ENCODE measurements at places on chromosomes 3 and 15. TPM values are rescaled to one million over a fixed set of nuclear protein-coding genes. Genes with fewer than 3 reads are reported as not detected.

DNA sequence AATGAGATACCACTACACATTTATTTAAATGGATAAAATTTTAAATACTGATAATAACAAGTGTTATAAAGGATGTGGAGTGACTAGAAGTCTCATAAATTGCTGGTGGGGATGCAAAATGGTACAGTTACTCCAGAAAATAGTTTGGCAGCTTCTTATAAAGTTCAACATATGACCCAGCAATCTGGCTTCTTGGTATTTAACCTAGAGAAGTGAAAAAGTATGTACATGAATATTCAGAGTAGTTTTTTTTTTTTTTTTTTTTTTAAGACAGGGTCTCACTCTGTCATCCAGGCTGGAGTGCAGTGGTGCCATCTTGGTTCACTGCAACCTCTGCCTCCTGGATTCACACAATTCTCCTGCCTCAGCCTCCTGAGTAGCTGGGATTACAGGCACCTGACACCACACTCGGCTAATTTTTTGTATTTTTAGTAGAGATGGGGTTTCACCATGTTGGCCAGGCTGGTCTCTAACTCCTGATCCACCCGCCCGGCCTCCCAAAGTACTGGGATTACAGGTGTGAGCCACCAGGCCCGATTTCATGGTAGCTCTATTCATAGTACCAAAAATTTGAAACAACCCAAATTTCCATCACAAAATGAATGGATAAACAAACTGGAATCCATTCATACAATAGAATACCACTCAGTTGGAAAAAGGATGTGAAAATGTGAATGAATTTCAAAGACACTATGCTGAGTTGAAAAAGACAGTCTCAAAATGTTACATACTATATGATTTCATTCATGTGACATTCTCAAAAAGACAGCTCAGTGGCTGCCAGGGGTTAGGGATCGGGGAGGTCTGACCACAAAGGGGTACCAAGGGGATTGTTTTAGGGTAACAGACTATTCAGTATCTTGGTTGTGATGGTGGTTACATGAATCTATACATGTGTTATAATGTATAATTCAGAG lies 14.4 kb downstream of the RRP9 start:
- no peak for DNase-seq

DNA sequence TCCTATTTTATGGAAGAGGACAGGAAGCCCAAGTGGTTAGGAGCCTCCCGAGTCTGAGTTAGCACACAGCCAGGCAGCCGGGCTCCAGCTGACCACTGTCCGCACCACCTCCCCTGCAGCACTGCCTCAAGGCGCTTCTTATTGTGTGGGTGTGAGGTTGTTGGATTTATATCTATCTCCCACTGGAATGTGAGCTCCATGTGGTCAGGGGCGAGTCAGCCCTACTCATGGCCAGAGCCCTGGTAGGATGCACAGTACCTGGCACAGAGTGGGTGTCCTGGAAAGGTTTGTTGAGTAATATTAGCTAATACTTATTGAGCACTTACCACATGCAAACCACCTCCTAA lies 9.7 kb upstream of the FBLN2 start:
- peak; percentile 46 for DNase-seq

GRCh38 chr15:66611257-66612053 lies 45.7 kb upstream of the LCTL start:
- no peak for DNase-seq

- no peak for DNase-seq
Observed at GRCh38 chr3:29226706-29227105, 54.2 kb upstream of the RBMS3 start.

DNA sequence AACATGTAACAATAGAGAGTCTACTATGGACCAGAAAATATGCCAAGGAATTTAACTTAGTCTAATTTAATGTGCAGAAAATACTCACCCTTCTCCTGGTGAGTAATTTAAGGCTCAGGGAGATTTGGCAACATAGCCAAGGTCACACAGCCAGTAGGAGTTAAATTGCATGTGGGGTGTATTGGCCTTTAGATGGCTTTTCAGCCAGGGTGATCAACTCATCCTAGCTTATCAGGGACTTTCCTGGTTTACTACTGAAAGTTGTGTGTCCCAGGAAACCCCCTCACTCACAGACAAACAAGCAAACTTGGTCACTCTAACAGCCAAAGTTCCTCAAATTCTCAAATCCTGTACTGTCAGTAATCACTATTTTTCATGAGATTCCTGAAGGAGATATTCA lies 2.6 kb upstream of the SLC9A9 start:
- DNase-seq, result peak; percentile 51

GRCh38 chr3:188468662-188469061 lies 314.7 kb downstream of the LPP start:
- DNase-seq, result no peak

- DNase-seq, result no peak
Observed at GRCh38 chr3:43017593-43018195, 38.6 kb downstream of the GASK1A start.

- no peak for DNase-seq
Observed at GRCh38 chr15:74873756-74874424, 725 bp upstream of the SCAMP2 start.

- DNase-seq, result peak; percentile 34
Observed at GRCh38 chr3:75192146-75192616, 471.9 kb upstream of the FRG2C start.

DNA sequence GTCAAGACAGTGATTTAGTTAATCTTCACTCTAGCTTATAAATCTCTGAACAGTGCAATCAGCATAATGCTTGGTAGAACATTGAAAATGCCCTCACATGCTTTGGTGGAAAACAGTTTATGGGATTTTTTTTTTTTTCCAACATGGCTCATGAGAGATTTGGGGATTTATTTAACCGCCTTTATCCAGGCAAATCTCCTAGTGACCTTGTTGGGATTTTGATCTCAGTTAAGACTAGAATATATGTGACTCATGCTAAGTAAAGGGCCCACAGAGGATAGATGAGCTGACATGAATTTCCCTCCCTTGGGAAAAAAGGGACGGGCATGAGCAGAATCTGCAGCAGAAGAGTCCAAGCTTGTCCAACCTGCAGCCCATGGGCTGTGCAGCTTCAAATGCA lies 18.7 kb downstream of the LRTM1 start:
- no peak for DNase-seq

DNA sequence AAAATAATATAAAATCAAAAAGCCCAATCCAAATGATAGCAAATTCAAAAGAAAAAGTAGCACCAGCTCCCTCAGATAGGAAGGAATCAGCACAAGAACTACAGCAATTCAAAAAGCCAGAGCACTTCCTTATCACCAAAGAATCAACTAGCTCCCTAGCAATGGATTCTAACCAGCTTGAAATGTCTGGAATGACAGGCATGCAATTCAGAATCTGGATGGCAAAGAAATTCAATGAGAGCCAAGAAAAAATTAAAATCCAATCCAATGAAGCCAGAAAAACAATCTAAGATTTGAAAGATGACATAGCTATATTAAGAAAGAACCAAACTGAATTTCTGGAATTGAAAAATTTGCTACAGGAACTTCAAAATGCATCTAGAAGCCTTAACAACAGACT lies 1334.4 kb upstream of the ALCAM start:
- no peak for DNase-seq

GRCh38 chr15:77865106-77865610 lies 212.4 kb downstream of the TBC1D2B start:
- no peak for DNase-seq

- DNase-seq, result peak; percentile 21
Observed at GRCh38 chr3:105938101-105938500, 69.3 kb upstream of the CBLB start.

- no peak for DNase-seq
Observed at GRCh38 chr3:124597979-124598378, 132.3 kb upstream of the UMPS start.

GRCh38 chr3:126119976-126120375 lies 36.1 kb upstream of the SLC41A3 start:
- no peak for DNase-seq

DNA sequence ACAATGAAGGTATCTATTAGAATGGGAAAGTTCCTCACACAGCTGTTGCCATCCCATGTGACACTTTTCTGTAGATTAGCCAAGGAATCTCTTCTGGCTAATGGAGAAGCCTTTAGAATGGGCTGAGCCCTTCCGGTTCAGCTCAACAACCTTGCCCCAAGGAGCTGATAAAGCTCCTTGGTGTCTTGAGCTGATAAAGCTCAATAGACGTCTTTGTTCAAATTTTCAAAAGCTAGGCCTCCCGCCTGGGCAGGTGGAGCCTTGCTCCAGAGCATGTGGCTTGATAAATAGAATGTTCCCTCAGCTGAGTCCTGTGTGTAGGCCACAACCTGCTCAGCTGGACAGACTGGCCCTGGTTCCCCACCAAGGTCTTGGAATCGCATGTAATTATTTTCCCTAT lies 7.2 kb upstream of the BNIP2 start:
- DNase-seq, result no peak

GRCh38 chr15:63401078-63401477 lies 19.4 kb upstream of the CA12 start:
- peak; percentile 44 for DNase-seq

GRCh38 chr3:141452045-141452444 lies 34.8 kb upstream of the RASA2 start:
- DNase-seq, result peak; percentile 31

DNA sequence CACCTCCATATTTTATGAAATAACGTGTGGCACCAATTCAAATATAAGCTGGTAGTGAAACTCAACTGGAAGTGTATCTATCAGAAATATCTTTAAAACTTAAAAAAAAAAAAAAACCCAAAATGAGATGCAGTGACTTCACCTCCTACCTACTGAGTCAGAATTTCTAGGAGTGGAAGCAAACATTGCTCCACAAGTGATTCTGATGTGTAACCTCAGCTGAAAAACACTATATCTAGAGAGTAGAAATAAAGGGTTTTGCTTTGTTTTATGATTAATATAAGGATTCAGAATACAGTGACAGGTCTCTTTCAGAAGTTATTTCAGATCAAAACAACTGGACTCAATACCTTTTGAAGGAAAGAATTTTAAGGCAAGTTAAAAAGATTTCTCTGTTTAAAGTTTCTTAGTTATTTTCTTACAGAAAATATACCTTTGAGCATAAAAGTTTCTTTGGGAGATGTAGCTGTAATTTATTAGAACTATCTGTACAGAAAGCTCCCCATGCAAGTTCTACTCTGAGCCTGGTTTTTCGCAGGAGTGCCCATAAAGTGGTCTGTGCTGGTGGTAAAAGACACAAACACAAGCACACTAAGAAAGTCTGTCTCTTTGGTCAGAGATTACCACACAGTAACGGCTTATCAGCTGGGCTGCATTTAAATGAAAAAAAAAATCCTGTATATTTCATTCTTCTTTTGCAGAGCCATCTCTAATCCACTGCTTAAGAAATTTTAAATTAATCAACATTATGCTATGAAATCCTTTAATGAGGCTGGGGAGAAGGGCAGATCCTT lies 59.9 kb upstream of the PPIB start:
- peak; percentile 8 for DNase-seq

- DNase-seq, result no peak
Observed at GRCh38 chr3:15542614-15543013, 21.1 kb upstream of the COLQ start.

DNA sequence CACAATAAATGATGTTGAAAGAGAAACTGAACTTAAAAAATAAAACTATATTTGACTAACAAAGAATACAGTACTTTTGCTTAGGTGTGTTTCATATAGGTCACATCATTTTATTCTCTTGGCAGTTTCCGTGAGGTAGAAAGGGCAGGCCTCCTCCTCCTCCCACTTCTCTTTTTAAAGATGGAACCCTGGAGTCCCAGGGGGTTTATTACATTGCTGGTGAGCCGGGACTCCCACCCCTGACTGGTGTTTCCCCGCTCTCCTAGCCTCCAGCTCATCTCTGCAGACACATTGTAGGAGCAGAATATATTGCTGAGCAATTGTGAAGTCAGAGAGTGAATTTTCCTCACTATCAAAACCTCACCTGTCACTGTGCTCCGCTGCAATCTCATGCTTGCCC lies 30.0 kb downstream of the ZDHHC23 start:
- no peak for DNase-seq

DNA sequence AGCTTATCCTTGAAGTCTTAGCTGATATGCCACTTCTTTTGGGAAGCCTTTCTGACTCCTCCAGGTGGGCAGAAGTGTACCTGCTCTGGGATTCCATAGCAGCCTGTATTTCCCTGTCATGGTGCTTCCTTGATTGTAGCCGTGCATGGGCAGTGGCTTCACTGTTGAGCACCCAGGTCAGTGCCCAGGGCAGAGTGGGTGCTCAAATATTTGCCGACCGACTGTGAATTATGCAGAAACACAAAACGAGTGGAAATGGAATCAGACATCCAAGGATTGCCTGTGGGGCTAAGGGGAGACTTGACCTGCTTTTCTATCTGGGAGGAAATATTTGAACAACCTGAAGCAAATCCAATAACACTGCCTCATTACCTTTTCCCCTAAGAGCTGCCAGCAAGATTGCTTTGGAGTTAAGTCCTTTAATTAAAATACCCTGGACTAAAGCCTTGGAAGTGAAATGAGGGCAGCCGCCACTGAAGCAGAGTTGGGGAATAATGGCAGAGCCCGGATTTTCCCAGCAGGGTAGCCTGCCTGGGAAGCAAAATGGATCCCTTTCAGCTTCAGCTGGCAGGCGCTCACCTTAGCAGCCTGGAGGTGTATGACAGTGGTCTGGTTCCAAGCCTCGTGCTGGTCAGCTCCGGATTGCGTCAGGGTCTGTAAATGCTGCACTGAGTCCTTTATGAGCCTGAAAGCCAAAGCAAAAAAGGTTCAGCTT lies 14.9 kb downstream of the ACOX2 start:
- DNase-seq, result no peak

Gene CHP1
- total RNA-seq, result 132 TPM

Gene COL6A6
- not detected for total RNA-seq

Gene C3orf22
- total RNA-seq, result not detected

Gene ECE2
- not detected for total RNA-seq

Gene AKAP13
- total RNA-seq, result 65.8 TPM

Gene C15orf62
- 0.21 TPM for total RNA-seq

Gene FAM240A
- not detected for total RNA-seq

Gene SLC22A13
- total RNA-seq, result 0.67 TPM

Gene ZFAND6
- 102 TPM for total RNA-seq

Gene SATB1
- total RNA-seq, result 10.0 TPM

Gene CORO2B
- 4.3 TPM for total RNA-seq

Gene CHRM5
- total RNA-seq, result under 0.01 TPM

Gene ARHGAP11A
- 5.0 TPM for total RNA-seq

Gene ZDHHC19
- total RNA-seq, result not detected

Measured in mammary epithelial cell (primary cell).